Activated CD4-positive, alpha-beta T cell treated with anti-CD3 and anti-CD28 coated beads, Interleukin-2, amount 50 U/mL, for 24 hours (primary cell): ENCODE measurements at places on chromosomes 13 and 19.

GRCh38 chr13:71320452-71320851, 546.6 kb downstream of the DACH1 start:
- DNase-seq = no peak

- DNase-seq = no peak
Observed at GRCh38 chr19:17041976-17042375, 15.4 kb upstream of the CPAMD8 start.

DNA sequence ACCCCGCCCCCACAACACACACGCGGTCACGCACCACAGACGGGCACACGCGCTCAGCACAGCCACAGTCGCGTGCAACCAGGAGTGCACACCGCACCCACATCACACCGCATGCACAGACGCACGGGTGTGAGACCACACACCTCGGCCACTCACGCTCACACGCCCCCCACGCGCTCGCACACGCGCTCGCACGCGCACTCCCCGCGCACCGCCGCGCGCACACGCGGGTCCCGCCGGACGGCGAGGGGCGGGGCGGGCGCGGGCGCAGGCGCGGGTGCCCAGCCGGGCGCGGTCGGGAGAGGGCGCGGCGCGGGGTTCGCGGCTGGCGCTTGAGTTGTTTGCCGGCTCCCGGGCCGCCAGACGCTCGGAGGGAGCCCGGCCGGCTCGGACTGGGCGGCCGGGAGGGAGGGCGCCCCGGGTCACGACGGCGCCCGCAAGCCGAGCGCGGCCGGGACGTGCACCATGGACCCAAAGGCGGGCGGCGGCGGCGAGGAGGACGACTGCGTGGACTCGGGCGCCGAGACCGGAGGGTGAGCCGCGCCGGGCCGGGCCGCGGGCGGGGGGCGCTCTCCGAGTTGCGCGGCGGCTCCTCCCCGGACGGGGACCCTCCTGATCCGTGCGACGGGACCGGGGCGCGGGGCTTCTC, at the start of gene FAM124A:
Gene FAM124A (plus strand): TSS at position 362 of the 649 bp plus-strand sequence. CDS start 104 bp downstream, at position 466.
- DNase-seq = peak; percentile 12

DNA sequence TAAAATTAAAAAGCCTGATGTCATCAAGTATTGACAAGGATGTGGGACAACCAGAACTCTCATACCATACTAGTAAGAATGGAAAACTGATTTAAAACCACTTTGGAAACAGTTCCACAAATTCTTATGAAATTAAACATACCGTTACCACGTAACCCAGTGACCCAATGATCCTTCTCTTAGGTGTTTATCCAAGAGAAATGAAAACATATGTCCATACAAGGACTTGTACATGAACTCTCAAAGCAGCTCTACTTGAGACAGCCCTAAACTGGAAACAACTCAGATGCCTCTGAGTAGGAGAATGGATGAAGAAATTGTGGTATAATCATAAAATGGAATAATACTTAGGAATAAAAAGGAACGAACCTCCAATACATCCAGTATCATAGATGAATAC, 27.6 kb downstream of the SLC6A16 start:
- no peak for DNase-seq

DNA sequence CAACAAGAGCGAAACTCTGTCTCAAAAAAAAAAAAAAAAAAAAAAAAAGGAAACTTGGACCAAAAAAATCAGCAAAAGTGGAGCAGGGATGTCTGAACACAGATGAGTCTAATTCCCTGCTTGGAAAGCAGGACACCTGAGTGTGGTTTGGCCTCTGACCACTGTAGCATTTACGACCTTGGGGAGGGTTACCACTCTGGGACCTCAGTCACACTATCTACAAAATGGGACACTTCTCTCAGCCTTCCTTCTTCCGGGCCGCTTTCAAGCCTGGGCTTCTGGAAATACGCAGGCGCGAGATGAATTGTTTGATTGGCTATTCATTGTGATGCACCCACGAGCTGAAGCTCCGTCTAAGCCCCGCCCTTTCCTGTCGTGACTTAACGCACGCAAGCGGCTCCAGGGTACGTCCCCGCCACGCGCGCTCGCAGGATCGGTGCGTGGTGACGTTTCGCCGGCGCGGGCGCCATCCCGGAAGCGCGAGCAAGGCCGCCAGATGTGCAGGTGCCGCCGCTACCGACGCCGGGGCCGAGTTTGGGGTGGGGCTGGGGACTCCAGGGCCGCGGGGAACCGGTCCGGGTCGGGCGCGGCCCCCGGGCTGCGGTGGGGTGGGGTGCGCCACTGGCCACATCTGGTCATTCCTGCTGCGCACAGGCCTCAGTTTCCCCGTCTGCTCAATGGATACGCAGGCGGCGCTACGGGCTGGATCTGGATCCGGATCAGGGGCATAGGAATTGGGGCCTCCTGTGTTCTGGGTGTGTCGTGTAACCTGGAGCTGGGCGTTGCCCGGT, at the start of gene KXD1:
Gene KXD1 (plus strand): TSS at position 460 of the 791 bp plus-strand sequence. CDS start 4,187 bp downstream, outside the sequence.
- DNase-seq = peak; percentile 99

DNA sequence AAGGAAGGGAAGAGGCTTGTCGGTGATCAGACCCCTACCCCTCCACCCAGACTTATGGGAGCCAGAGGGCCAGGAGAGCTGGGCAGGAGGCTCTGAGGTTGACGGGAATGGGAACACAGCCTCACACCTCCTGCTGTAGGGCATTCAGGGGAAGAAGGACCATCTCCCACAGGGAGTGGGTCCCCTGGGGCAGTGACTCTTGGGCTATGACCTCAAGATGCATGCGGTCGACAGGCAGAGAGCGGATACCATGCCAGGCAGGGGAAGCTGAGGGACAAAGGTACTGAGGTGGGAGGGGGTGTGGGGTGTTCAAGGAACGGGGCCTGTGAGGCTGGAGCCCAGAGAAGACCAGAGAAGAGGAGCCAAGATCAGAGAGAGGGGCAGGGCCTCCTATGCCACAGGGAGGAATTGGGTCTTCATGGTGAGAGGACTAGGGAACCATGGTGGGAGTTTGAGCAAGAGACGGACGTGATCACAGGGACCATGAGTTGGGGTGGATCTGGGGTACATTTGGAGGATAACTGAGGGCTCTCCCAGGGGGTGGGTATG, 4.6 kb upstream of the TCF3 start:
- no peak for DNase-seq

- no peak for DNase-seq
Observed at GRCh38 chr19:15187026-15188007, 13.5 kb downstream of the NOTCH3 start.

DNA sequence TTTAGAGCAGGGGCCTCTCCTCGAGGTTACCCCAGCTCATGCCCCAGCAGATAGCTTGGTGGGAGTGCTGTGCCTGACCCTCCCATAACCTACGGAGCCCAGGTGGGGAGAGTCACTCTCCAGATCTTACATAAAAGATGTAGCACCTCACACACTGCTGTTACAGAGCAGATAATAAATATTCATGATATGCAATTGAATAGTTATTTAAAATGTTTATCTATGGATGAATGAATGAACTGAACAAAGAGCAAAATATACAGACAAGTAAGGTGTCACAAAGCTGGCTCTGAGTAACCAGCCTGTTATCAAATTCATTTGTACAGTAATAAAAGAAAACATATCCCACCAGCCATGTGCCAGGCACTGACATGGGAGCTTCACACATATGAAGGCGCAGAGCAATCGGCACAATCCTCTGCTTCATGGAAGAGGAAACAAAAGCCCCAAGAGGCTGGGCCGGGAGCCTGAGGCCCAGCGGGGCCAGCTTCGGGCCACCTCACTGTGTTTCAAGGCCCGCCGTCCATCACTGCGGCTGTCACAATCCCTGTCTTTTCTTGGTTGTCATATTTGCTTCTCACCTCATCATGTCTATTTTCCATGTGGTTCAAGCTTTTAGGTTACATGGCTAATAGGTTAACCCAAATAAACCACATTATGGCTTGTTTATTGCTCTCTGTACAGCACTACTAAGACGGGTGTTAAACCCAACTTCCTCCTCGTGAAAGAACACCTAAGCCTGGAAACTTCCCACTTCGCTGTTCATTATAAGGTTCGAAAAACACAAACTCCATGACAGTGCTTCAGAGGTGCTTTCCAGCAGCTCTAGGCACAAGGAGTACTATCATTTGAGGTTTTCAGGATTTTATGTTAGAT, 78.4 kb downstream of the IRS2 start:
- DNase-seq = no peak

- no peak for DNase-seq
Observed at GRCh38 chr19:19873381-19873780, 7.7 kb downstream of the ZNF253 start.

- DNase-seq = no peak
Observed at GRCh38 chr19:9801976-9802375, 16.9 kb downstream of the FBXL12 start.

DNA sequence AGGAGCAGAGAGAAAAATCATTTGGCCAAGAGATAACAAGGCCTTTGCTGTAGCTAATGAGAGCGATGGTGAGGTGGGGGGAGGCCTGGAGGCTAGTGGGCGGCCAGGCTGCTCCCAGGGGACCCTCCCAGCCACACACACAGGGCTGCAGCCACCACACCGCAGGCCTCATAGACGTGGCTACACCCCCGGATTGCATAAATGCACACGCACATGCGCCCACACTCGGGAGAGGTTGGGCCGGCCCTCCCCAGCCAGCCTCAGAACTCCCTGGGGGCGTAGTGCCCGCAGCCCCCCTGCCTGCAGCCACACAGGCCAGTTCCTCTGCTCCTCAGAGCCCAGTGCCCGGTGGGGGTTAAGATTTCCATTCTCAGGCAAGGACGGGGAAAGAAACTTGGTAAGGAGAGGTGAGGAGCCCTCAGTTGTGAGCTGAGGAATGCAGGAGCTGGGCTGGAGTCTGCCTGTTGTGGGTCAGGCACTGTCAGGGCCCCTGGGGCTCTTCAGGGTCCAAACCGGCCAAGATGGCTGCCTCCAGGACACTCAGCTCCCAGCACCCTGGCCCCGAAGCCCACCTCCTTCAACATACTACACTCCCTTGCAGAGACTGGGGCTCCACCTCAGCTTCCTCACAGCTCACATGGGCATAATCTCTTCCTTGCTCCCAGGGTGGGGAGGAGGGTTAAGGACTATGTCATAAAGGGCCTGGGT, 8.0 kb downstream of the PTH2 start:
- DNase-seq = no peak

DNA sequence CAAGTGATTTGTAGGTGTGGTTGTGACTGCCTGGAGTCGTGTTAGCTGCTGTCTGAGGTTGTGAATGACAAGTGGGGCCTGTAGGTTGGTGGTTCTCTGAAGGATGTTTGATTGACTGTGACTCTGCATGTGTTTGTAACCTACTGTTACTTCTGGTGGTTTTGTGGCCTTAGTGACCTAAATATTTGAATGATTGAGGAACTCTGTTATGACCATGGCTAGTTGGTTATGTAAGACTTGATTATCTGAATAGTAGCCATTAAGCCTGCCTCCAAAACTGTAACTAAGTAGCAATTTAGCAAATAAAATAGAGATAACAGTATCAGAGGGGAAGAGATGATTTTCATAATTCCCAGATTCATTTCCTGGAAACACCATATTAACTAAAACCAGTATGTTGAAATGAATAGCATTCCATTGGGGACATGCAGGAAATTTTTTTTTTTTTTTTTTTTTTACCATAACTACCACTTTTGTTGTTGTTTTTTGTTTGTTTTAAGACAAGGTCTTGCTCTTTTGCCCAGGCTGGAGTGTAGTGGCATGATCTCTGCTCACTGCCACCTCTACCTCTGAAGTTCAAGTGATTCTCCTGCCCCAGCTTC, 865 bp downstream of the ZNF382 start:
- DNase-seq = peak; percentile 5

DNA sequence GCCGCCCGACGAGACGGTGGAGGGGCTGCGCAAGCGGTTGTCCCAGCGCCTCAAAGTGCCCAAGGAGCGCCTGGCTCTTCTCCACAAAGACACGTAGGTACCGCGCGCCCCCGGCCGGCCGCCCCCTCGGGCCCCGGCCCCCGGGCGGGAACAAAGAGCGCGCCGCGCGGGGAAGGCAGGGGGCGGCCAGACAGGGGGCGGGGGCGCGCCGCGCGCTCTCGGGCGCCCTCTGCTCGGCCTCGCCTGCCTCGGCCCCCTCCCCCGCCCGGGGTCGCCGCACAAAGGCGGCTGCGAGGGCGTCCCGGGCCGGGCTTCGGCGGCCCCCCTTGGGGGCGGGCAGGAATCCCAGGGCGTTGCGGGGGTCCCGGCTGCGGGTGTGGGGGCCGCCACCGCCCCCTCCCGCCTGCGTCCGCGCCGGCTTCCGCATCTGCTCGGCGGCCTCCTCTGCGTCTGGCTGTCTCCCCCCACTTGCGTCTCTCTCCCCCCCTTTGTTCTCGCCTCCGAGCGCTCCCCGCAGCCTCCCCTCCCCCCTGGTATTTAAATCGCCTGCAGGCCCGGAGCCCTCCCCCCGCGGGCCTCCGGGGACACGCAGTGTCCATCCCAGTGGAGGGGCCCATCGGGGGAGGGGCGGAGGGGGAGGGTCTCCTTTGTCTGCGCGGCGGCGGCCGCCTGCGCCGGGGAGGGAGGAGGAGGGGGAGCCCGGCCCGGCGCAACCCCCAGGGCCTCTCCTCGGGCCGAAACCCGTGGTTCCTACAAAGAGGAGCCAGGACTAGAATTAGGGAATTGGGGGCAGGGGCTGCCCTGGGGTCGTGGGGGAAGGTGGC, 2.3 kb downstream of the MIDN start:
- DNase-seq = no peak

DNA sequence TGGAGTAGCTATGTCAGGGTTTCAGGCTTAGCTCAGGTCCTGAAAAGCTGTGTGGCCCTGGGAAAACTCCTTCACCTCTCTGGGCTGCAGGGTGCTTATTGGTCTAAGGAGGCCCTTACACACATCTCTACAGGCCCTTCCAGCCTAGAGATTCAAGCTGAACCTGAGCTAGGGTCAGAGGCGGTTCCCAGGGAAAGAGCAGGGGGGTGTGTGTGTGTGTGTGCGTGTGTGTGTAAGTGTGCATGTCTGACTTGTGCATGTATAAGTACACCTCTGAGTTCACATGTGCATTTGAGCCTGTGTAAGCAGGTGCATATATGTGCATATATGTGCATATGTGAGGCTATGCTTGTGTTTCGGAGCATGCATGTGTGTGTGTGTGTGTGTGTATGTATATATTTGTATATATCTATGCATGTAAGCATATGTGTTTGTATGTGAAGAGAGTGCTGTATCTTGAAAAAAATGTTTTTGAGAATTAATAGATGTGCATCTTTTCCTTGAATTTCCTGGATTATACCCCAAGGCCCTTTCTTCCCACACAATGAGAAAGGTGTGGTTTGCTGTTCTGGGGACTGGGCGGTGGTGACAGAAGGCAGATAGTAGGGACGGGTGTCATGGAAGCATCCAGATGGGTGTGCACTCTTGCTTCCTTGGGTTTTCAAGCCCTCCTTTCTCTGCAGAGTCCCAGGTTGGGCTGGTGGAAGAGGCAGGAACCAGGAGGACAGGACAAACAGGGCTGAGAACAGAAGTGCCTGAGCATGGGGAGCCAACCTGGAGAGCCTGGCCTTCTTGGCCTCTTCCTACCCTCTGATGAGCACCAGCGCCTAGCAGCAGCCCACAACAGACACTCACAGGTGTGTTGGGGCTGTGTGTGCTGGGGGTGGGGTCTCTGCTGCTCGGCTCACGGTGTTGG, 150.3 kb upstream of the TSHZ3 start:
- DNase-seq = no peak

DNA sequence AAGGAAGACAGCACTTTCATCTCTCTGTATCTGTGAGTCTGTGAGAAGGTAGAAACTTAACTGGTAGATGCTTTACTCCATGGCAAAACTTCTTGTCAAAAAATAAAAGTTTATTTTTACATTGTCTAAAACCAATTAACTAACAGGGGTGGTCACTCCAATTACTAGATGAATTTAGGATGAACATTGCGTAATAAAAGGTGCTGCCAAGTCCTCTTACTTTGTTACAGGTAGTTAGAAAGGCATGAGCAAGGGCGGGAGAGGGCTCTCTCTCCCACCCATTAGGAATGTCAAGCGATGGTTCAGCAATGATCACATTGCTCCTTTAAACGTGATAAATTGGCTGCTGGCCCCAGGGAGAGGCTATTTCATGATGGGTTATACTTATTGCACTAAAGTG, 512.3 kb downstream of the SLITRK5 start:
- DNase-seq = no peak

GRCh38 chr13:40966298-40966697, 52.8 kb downstream of the ELF1 start:
- no peak for DNase-seq
